ENCODE measurements at places on chromosomes 16 and 17. TPM values are rescaled to one million over a fixed set of nuclear protein-coding genes. Genes with fewer than 3 reads are reported as not detected.

GRCh38 chr17:20935740-20936139 lies 107.1 kb downstream of the USP22 start:
- no peak for DNase-seq

DNA sequence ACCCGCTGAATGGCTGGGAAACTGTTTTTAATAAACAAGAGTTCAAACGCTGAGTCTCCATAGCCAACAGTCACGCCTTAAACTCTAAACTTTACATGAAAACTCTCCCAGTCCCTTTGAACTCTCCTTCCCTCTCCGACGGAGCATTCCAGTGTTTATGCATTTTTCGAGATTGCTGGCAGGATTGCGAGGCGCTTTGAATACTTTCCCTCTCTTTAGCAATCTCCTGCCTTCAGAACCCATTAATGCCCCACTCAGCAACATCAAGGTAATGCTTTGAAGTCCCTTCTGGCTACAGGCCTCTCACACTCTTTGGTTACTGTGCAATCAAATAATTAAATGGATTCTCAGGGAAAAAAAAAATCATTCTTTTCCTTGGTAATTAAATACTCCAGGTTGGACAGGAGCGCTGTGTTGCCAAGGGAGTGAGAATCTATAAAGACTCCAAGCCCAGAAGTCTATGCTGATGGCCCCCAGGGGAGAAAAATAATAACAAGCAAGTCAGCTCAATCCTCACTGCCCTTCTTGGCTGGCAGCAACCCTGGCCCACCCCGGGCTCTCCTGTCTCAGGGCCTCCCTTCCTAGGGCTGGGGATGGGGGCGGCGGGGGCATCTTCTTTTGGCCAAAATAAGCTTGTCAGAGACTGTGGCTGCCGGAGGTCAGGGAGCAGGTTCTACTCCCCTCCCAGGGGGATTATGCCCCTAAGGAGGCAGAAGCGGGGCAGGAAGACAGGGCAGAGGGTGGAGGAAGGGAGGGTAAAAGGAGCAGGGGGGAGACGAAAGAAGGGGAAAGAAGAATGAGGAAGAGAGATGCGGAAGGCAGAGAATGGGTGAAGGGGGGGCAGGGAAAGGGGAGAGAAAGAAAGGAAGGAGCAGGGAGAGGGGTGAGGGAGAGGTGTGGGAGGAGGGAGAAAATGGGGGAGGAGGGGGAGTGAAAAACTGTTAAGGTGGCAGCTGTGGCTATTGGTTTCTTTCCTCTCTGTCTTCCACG lies 45.2 kb downstream of the AXIN2 start:
- no peak for DNase-seq

DNA sequence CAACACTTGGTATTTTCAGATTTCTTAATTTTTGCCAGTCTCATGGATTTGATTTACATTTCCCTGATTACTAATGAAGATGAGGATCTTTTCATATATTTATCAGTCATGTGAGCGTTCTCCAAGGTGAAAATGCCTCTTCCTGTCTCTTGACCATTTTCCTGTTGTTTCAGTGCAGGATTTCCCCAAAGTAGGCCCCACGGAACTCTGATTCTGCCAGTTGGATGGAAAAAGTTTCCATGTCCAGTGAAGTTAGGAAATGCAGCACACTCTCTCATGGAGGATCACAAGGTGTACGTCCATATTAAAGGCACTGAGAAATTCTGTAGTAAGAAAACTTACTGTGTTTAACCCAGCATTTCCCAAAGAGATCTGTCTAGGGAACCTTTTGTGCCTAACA lies 16.5 kb upstream of the LIMD2 start:
- DNase-seq: no peak

DNA sequence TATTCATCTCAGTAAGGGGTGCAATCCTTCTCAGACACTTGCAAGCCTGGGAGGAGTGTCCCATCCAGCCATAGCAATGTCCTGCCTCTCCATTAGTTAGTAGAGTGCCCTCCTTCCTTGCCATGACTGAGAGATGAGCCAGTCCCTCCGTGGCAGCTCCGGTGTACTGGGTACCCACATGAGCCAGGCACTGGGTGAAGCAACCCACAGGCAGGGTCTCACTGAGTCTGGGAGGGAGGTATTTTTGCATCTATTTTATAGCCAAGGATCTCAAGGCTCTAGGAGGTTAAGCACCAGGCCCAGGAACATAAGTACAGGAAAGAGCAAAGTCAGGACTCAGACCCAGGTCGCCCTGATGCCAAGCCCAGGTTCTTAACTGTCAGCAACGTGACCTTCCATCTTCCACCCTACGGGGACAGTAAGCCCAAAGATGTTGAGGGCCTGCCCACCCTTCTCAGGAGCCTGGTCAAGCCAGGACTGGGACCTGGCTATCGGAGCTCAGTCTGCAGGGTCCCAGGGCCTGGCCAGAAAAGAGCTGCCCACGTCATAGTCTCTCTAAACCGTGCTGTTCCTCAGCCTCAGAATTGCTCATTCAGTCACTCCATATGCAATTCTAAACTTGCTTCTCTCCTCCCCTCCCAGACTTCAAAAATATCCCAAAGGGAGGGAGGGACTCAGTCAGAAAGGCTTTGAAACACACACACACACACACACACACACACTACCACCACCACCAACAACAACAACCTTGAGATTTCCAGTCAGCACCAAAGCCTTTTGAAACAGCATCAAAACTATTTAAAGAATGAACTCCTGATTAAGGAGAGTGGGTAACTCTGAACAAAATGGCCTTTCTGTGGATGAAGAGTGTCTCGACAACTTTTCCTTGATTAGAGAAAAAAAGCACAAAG lies 16.6 kb downstream of the NOS2 start:
- no peak for DNase-seq

GRCh38 chr16:87253536-87253935 lies 63.7 kb downstream of the C16orf95 start:
- DNase-seq: no peak

DNA sequence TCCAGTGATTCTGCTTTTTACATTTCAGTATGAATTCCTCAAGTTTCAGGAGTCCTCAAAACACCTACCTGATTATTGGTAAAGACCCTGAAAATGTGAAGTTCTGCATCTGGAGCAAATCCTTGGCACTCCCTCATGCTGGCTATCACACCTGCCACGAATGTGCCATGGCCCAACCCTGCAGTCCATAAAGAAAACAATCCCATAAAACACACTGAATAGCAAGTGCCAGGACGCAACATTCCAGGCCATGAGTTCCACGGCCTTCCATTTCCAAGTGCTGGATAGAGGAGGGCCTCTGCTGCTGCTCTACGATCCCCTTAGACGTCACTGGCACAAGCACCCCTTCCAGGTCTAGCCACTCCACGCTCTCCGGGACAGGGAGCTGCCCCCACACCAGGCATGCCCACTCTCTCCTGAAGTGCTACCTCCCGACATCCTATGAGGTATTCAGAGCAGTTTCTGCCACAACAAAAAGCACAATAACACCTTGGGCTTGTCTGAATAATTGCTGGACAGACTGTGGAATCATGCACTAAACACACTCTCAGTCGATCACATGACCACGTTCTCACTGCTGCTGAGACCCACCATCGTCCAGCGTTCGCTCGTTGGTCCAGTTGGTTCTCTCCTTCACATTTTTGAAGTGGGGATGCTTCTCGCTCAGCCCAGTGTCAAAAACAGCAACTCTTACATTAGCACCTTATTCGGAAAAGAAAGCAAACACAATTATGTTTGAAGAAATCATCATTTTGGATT lies 23.4 kb downstream of the MBTPS1 start:
- DNase-seq: no peak

- no peak for DNase-seq
Observed at GRCh38 chr16:73190256-73190655, 142.3 kb upstream of the ZFHX3 start.

DNA sequence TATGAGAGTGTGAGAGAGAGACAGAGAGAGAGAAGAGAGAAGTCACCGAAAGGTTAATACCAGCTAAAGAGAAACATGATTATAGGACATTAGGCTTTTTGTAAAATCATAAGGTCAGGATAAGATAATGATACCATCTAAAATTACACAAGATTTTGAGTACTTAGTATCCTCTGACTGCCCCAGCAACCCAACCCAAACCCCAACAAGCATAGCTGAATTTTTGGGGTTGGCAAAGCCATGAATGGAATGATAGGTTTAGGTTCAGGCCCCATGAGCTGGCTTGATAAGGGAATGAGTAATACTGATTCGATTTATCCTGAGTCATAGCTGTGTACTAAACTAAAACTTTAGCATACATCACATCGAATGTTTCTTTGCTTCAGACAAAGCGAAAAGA lies 259.5 kb downstream of the IRX3 start:
- DNase-seq: no peak

The AARSD1 gene
- 60.3 TPM for total RNA-seq
